ENCODE measurements at places on chromosomes 3 and 15.

DNA sequence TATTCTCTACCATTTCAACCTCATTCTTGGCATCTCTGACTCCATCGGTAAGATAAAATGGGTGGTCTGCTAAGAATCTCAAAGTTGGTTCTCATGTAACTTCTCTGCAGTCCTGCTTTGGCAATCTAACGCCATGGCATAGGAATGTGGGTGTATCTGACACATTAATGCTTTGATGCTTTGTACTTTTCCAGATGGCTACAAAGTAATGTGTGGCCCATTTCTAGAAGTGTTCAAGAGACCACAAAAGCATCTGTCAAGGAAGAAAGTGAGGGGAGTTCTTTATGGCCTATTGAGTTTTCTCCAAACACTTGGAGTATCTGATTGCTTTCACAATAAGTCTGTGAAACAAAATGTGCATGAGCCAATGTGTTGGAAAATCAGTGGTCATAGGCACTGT is 339.9 kb upstream of the TGFBR2 start:
- H3K4me3 ChIP-seq: no peak overlapping the region
- H3K36me3 ChIP-seq: no peaks in the 10 kb centered on the region
- no peaks in the 10 kb centered on the region for H3K27me3 ChIP-seq
- H3K27ac ChIP-seq: no peak overlapping the region
- H3K4me1 ChIP-seq: no peaks in the 10 kb centered on the region

DNA sequence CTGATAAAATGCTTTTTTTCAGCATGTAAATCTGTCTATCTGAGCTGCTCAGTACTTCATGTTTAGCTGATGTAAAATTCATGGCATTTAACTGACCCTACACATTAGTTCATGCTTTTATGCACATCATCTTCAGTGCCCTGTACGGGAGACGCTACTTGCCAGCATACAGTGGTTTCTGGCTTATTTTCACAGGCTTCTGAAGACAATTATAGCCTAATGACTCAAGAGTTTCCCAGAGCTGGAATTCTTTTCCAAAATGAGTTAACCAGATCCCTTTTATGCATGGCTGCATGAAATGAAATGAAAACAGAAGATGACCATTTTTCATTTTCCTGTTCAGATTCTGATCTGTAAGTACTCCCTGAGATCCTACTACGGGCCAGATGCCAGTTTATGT is 1061.5 kb downstream of the ROBO2 start:
- no peak overlapping the region for H3K27ac ChIP-seq
- H3K4me1 ChIP-seq: no peaks in the 10 kb centered on the region
- DNase-seq: no peak
- no peaks in the 10 kb centered on the region for H3K27me3 ChIP-seq
- no peak overlapping the region for H3K4me3 ChIP-seq

DNA sequence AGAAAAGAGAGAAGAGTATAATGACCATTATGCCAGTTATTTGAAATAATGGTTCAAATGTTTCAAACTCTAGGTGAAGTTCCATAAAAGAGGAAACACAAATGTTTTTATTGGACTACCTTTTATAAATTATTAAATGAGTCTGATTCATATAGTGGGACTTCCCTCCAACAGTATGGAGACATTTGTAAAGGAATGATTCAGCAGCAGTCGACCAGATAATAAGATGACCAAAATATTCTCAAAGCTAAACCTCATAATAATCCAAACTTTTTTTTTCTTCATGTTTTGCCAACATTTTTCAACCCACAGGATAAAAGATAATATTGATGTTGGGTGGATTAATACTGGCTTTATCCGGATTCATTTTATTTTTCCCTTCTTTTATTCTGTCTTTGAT is 18.8 kb downstream of the TIPARP start:
- no peak overlapping the region for H3K4me3 ChIP-seq
- H3K27ac ChIP-seq: no peak overlapping the region
- peaks cover 40% of the 10 kb centered on the region for H3K4me1 ChIP-seq
- peaks cover 22% of the 10 kb centered on the region for H3K36me3 ChIP-seq
- no peak for DNase-seq

DNA sequence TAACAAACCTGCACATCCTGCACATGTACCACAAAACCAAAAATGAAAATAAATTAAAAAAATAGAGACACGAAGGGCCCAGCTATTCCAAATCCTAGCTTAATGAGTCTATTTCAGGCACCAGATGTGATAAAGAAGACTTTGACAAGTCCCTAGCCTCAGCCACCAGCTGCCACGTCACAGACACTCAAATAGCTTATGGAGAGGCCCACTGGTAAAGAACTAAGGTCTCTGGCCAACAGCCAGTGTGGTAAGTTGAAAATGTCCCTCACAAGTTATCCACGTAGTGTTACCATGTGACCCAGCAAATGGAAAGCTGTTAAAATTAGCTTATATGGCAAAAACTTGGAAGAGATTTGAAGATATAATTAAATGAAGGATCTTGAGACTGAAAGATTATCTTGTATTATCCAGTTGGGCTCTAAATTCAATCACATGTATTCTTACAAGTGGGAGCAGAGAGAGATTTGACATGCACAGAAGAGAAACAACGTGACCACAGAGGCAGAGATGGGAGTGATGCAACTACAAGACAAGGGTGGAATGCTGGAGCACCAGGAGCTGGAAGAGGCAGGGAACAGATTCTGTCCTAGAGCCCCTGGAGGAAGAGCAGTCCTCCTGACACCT is 10.9 kb downstream of the ACSBG1 start:
- DNase-seq: no peak
- H3K4me1 ChIP-seq: no peaks in the 10 kb centered on the region
- H3K4me3 ChIP-seq: no peak overlapping the region
- H3K27me3 ChIP-seq: no peaks in the 10 kb centered on the region
- H3K27ac ChIP-seq: no peak overlapping the region

DNA sequence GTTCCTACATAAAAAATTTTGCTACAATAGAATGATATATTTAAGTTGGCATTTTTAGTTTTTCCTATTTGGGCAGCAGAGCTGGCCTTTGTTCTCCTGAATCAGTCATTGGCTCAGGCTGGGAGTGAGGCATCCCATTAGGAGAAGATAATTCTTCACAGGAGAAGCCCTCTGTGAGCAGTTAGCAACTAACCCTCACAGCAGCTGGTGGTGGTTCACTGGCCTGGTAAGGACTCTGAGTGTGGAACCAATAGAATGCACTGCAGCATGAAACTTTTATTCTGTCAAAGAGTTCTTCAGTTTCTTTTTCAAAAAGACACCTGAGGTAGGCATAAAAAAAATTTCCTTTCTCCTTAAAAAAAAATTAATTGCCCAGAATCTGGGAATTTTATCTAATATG is 562.6 kb downstream of the ZNF385D start:
- no peak overlapping the region for H3K27ac ChIP-seq
- no peak overlapping the region for H3K4me3 ChIP-seq
- H3K36me3 ChIP-seq: no peaks in the 10 kb centered on the region
- H3K27me3 ChIP-seq: no peaks in the 10 kb centered on the region
- H3K4me1 ChIP-seq: no peaks in the 10 kb centered on the region

DNA sequence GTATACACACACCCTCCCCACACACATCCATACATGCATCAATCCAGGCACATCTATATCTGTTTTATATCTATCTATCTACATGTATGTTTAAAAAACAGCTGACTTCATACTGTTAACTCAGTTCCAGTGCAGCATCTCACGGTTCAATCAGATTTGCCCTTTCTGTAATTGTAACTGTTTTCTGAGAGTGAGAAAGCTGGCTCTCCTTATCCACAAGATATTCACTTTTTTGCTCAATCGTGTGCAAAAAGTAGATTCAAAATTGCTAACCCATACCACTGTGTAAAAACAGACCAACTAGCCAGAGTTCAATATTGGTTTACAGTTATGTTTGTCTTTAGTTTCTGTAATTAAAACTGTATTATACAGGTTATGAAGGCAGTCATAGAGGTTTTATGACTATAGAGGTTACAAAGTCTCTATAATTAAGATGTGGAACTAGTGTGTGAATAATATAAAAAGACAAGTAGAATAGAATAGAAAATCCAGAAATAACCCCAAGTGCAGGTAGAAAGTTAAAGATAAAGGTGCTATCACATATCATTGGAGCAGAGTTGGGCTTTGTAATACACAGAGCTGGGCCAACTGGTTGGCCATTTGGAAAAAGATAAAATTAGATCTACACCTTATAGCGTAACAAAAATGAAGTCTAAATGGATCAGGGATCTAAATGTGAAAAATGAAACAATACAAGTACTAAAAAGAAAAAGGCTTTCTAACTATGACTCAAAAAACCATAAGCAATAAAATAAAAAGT is 20.1 kb upstream of the MCF2L2 start:
- peaks cover 4% of the 10 kb centered on the region for H3K36me3 ChIP-seq
- no peak for DNase-seq
- H3K27ac ChIP-seq: peak overlapping the region; percentile 85
- H3K27me3 ChIP-seq: no peaks in the 10 kb centered on the region
- peaks cover 12% of the 10 kb centered on the region for H3K4me1 ChIP-seq
- H3K4me3 ChIP-seq: peak overlapping the region; percentile 75

DNA sequence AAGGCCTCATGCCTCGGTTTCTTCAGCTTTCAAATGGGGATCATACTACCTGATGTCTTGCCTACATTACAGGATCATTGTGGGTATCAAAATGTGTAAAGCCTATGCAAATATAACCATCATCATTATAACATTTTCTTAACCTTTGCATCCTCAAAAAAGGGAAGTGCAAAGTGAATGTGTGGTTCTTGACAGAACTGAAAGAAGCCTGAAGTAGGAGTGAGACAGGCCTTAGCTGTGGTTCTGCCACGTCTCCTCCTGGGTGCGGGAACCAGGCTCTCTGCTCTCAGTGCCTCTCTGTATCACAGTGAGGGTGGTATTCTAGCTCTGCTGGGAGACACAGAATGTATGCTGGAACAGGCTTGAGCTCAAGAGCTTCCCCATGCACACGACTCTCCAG is 316.9 kb upstream of the ICE2 start:
- H3K27me3 ChIP-seq: no peaks in the 10 kb centered on the region
- H3K36me3 ChIP-seq: no peaks in the 10 kb centered on the region
- H3K27ac ChIP-seq: no peak overlapping the region
- H3K4me3 ChIP-seq: no peak overlapping the region

- H3K36me3 ChIP-seq: no peaks in the 10 kb centered on the region
- no peak overlapping the region for H3K27ac ChIP-seq
- H3K27me3 ChIP-seq: no peaks in the 10 kb centered on the region
- no peak overlapping the region for H3K4me3 ChIP-seq
- H3K4me1 ChIP-seq: no peaks in the 10 kb centered on the region
Measured at GRCh38 chr3:141949972-141950371, 73.5 kb downstream of the ATP1B3 start.

DNA sequence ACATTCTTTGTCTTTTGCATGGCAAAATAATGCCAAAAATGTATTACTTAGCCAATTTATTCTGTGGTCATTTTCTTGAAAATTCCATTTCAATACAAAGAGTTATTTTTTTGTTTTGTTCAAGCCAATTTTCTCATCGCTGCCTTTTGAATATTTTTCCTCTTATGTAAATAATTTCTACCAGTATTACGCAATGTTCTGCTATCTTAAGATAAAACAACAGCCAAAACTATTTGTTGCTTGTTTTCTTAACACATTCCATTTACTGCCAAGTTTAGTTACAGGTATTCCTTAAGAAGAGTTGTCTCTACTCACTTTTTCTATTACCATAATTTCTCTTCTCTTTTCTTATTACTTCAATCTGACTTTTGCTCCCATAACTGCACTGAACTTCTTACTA is 163.1 kb downstream of the ROBO1 start:
- no peak for DNase-seq
- no peaks in the 10 kb centered on the region for H3K27me3 ChIP-seq
- H3K36me3 ChIP-seq: no peaks in the 10 kb centered on the region
- no peaks in the 10 kb centered on the region for H3K4me1 ChIP-seq
- H3K4me3 ChIP-seq: no peak overlapping the region

GRCh38 chr3:186920796-186921195 is 9.5 kb upstream of the ST6GAL1 start:
- H3K36me3 ChIP-seq: no peaks in the 10 kb centered on the region
- no peaks in the 10 kb centered on the region for H3K4me1 ChIP-seq
- no peak overlapping the region for H3K27ac ChIP-seq
- no peak overlapping the region for H3K4me3 ChIP-seq
- no peaks in the 10 kb centered on the region for H3K27me3 ChIP-seq
- DNase-seq: no peak

- no peaks in the 10 kb centered on the region for H3K36me3 ChIP-seq
Measured at GRCh38 chr3:47553407-47553806, 25.3 kb downstream of the CSPG5 start.

- H3K27ac ChIP-seq: peak overlapping the region; percentile 75
- no peaks in the 10 kb centered on the region for H3K27me3 ChIP-seq
Measured at GRCh38 chr3:13420831-13421765, 976 bp upstream of the NUP210 start.

DNA sequence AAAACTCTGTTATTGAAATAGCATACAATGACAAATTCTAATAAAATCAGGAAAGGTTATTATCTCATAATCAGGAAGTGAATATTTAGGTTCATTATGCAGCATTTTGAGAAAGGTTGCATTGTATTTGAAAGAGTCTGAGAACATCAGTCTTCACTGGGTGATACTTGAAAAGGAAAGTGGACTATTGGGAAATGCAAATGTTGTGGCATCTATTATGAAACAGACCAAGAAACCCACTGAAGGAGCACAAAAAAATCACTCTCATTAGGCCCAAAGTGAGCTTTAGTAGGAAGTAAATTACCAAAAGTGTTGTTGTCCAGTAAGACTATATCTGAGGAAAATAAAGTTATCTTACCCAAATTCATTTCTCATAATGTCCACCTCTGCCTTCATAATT is 90.8 kb downstream of the ZPLD1 start:
- no peak for DNase-seq
- H3K4me3 ChIP-seq: no peak overlapping the region
- H3K36me3 ChIP-seq: no peaks in the 10 kb centered on the region
- no peaks in the 10 kb centered on the region for H3K27me3 ChIP-seq

- H3K27ac ChIP-seq: no peak overlapping the region
- no peaks in the 10 kb centered on the region for H3K4me1 ChIP-seq
- H3K4me3 ChIP-seq: no peak overlapping the region
- DNase-seq: no peak
- no peaks in the 10 kb centered on the region for H3K27me3 ChIP-seq
Measured at GRCh38 chr15:65204931-65205660, 6.2 kb downstream of the CILP start.

DNA sequence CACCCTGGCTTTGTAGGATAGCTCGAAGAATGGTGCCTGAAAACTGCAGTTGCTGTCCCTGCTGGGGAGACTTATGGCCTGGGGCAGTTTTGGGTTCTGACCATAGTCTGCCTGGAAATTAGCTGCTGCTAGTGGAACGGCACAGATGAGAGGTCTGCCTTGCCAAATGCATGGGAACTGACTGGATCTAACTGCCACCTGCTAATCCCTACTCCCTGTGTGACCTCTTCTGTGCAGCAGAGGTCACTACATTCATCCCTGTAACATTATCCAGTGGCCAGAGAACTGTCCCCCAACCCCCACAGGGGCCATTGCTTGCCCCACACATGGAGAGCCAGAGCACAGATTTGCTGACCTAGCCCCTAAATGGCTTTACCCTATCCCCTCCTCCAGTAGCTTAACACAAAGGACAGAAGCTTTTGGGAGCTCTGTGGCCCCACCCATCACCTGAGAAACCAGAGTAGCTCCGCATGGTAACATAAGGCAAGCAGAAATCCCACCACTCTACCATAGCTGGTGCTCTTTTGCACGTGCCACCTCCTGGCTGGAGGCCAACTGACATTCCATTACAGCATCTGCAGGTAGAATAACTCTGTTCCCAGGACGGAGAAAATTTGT is 840.0 kb downstream of the EPHA3 start:
- no peaks in the 10 kb centered on the region for H3K36me3 ChIP-seq
- H3K4me1 ChIP-seq: no peaks in the 10 kb centered on the region
- H3K4me3 ChIP-seq: no peak overlapping the region
